ENCODE measurements at places on chromosomes 6 and 20.

GRCh38 chr6:134464690-134465411 lies 146.9 kb upstream of the SGK1 start:
- DNase-seq = peak; percentile 71

GRCh38 chr6:93272896-93273295 lies 146.5 kb downstream of the EPHA7 start:
- no peak for DNase-seq

DNA sequence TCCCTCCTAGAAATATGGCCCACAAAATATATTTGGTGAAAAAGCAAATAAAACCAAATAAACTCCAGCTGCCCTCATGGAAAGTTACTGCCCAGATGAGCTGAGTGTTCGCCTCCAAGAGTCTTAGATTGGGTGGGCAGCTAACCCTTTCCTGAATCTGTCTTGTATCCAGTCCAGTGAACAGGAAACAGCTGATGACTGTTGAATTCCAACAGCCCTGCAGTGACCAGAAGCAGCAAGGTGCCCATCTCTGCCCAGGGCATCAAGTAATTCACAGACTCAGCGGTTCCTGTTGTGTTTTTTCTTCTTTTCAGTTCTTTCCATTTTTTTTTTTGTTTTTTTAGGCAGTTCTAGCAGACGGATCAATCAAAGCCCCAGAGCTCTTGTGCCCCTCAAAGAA lies 199.2 kb downstream of the UBE3D start:
- DNase-seq = no peak

- no peak for DNase-seq
Observed at GRCh38 chr6:34144581-34145160, 1.2 kb downstream of the GRM4 start.

- no peak for DNase-seq
Observed at GRCh38 chr6:51489133-51489532, 598.3 kb downstream of the PKHD1 start.

GRCh38 chr6:87334683-87335082 lies 5.6 kb upstream of the GJB7 start:
- no peak for DNase-seq
